HuH-7 (cell line): ENCODE measurements at places on chromosomes 12 and 14.

DNA sequence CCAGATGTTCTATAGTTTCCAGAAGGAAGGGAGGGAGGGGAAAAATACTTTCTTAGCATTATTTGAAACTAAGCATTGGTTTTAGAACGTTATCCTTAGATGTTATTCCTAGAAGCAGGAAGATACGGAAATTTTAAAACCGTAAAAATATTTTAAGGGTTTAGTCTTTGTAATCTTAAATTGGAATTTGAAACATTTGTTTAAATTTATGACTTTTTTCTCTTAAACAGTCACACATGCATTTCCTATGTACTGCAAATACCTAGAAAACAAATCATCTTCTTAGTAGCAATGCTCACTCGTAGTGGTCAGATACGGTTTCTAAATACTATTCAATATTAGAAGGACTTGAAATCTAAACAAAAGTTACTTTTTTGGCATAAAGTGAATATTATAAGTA, 282.0 kb downstream of the ERC1 start:
- no peak for DNase-seq

- no peak for DNase-seq
These were observed 1003.7 kb downstream of the GALC start for GRCh38 chr14:86989285-86989684.

DNA sequence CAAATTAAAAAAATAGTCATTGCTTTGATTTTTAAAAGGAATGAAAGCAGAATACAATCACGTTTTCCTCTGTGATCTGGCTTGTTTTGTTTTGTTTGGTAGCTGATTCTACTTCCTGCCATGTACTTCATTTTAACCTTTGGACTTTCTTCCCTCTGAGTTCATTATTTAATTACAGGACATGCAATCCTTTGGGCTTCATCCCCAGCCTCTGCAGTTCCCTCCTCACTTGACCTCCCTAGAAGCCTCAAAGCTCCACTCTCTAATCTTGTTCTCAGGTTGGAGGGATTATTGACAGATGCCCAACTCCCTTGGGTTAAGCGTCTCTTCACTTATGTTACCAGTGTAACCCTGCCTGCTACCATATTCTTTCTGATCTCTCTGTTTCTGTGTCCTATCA, 967.9 kb upstream of the SEL1L start:
- DNase-seq: peak; percentile 0

- no peak for DNase-seq
These were observed 46.8 kb upstream of the CERS5 start for GRCh38 chr12:50214018-50214417.

DNA sequence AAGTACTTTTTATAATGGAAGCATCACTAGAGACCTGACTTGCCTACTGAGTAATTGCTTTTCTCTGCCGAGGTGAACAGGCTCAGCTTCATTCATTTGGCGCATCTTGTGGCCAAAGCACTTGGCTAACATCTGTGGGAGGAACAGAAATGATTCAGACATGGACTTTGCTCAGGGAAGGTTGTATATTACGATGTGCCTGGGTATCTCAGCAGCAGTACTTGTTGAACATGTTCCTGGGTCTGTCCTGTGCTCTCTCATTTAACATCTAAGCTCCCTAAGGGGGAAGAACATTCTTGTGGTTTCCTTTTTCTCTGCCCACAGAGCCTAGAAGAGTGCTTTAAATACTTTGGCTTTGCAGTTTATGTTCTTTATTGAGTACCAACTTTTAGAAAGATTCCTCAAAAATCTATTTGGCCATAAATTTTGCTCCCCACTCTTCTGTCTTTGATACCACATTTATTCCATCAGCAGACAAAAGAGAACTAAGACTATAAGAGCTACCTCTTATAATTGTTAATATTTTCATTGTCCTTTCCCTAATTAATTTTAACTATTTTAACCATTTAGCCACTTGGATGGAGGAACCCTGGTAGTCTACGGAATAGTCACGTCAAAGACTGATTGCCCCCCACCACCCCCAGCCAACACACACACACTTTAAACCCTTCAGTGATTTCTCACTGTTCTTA, 101.2 kb upstream of the EGLN3 start:
- peak; percentile 15 for DNase-seq

GRCh38 chr12:76124456-76124855, 40.0 kb upstream of the NAP1L1 start:
- no peak for DNase-seq
